AG04449 (cell line): ENCODE measurements at places on chromosomes 3 and 15.

DNA sequence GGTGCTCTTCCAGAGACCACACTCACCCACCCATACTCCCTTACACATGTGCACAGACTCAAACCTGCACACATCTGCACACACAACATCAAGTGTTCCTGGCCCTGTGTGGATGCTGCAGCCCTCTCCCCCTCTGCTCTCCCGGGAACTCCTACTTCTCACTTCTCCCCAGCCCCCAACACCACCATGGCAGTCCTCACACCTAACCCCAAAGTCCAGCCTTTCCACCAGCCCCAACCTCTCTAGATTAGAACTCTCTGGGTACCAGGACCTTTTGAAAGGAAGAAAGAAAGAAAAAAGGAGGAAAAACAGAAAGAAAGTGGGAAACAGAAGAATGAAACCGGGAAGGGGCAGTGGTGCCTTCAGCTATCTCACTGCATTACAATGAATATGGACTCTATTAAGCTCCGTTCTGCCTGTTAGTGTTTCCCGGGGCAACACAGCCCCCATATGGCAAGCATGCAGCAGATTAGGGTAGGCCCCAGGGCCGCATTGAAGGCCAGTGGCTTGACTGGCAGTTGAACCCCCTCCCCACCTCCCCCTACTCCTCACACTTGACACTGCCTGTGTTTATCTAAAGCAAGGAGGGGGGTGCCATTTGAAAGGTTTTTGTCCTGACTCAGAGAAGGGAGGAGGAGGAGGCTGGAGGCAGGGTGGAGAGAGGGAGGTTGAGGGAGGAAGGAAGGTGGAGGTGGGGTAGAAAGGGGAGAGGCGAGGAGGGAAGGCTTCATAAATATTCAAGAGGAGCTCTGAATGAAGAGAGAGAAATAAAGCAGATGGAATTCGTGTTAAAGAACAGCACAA is 30.1 kb downstream of the BOC start:
- no peak for DNase-seq

DNA sequence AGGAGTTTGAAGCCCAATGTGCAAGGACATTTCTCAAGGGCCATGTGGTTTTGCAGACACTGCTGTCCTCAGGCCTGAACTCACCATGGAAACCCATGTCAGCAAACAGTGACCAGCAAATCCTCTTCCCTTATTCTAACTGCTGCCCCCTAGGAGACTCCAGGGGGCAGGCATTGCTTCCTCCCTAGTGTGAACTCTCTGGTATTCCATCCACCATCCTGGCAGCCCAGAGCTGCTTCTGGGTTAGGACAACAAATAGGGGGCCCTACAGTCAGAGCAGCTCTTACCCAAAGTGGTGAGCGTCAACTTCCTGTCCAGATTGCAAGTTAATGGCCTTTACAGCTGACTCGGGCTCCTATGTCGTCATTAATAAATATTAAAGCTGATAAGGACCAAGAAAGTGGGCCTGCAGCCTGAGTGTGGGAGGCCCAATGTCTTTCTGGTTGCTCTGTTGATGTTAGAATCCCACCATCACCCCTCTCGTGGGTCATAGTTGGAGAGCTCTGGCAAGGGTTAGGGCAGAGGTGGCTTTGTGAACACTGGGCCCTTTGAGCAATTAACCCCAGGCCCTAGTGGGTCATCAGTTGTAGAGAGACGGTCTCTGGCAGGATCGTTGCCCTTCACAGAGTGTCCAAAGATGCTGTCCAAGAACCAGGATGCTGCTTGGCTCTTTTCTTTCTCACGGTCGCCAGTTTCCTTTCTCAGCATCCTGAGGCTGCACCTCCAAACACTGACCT is 41.5 kb downstream of the TGM4 start:
- DNase-seq, result no peak

GRCh38 chr3:153163756-153164550 is 1.9 kb downstream of the RAP2B start:
- no peak for DNase-seq

DNA sequence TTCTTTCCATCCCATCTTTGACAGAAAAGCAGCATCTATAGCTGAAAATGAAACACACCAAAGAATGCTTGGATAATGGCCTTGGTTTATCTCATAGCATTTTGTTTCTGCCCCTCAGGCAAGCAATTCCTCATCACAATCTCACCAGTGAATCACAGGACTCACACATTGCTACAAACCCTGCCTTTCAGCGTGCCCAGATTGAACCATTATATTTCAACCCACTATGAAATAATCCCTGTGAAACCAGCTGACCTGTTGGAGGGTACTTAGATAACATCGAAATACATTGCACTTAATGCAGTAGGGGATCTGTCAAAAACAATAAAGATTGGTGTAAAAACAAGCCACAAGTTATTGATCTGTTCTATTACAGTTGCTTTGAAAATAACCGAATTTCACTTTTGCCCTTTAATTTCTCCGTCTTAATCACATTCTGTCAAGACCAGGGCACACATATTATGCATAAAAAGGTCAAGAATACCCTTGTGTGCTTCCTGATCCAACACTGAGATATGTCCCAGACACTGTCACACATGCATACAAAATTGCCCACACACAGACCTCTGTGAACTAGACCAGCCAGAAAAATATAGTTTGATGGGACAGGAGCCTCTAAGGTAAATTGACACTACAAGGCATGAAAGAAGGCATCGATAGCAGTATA is 839.8 kb downstream of the NTRK3 start:
- no peak for DNase-seq

GRCh38 chr15:38518084-38518483 is 46.5 kb downstream of the RASGRP1 start:
- no peak for DNase-seq

GRCh38 chr15:67885861-67886260 is 46.0 kb upstream of the RNU6-1 start:
- DNase-seq, result no peak

GRCh38 chr3:37751537-37751936 is 110.1 kb upstream of the CTDSPL start:
- DNase-seq, result no peak
